Gastrocnemius medialis (tissue), 4 donors: ENCODE measurements at places on chromosomes 4 and X. TPM values are rescaled to one million over a fixed set of nuclear protein-coding genes. Genes with fewer than 3 reads are reported as not detected.

The ZCCHC4 gene
- 14.2 TPM for total RNA-seq

The CPLX1 gene
- 0.91 TPM for total RNA-seq

The GRIA3 gene
- not detected for total RNA-seq

The GAGE13 gene
- not detected for total RNA-seq

DNA sequence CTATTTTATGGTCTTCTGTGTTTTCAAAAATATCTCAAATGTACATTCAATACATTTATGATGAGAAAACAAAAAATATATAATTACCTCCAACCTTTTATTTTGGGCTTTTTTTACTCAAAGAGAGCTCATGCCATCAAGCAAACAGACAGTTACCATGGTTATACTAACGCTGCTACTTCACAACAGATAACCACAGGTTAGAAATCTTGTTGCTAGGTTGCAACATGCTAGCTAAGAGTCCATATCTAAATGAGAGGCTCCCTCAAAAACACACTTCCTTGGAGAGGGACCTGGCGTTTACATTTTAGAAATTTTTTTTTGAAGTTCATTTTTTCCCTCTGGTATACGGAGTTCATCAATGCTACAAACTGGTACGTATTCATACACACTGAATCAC, 44.3 kb downstream of the TBC1D9 start:
- H3K27me3 ChIP-seq = no peaks in the 10 kb centered on the region
- H3K27ac ChIP-seq = no peak overlapping the region
- no peak for DNase-seq
- no peaks in the 10 kb centered on the region for H3K36me3 ChIP-seq
- H3K4me3 ChIP-seq = no peak overlapping the region
- no peaks in the 10 kb centered on the region for H3K4me1 ChIP-seq

DNA sequence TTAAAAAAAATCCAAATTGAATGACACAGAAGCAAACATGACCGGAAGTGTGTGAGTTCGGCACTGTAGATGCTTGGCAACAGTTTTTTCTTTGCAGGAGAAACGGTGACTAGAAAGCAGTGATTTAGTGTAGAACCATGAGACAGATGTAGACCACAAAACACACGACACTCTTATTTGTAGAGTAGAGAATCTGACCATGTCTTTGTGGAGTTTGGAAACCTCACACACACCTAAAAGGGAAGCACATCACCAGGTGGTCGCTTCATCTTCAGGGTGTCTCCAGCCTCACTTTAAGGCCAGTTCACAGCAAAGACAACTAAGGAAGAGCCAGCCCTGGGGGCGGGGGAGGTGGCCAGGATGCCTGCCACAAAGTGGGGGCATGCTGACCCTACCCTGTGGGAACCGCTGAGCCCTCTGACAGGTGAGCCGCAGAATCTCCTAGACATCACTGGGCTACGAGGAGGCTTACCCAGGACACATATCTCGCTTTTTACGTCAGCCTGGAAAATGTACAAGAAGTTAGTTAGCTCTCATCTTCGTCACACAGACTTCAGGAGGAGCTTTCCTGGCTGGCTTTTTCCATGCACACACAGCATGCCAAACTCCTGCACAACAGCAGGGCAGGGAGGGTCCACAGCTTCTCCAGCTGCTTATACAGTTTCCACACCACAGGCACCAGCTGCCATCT, 64.4 kb upstream of the PDLIM3 start:
- H3K27ac ChIP-seq = no peak overlapping the region
- no peak overlapping the region for H3K4me3 ChIP-seq
- no peak for DNase-seq
- H3K4me1 ChIP-seq = peaks cover 9% of the 10 kb centered on the region
- H3K27me3 ChIP-seq = no peaks in the 10 kb centered on the region
- no peaks in the 10 kb centered on the region for H3K36me3 ChIP-seq

DNA sequence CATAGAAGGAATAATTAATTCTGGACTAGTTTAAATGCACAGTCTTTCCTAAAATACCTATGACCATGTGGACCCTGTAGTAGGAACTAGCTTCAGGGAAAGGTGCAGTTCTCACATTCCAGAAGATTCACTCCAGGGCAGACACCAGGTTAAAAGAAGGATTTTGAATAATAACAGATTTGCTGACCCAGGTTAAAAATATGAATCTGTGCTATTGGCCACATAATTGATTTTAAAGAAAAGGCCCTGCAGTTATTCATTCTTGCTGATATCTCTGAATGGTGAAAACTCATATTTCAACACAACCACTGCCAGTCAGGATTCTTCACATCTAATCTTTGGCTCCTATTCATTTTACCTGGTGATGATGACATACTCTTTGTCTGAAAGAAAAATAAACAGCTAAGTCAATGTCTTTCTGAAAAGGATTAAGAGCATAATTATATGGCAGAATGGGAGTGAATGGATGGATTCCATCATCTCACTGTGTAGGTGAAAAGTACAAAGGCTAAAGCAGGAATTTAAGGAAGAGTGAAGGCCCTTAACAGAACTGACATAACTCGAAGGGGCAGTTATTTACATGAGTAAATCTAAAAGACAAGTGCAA, 432.8 kb downstream of the PDGFC start:
- H3K27ac ChIP-seq = no peak overlapping the region
- DNase-seq = no peak
- no peaks in the 10 kb centered on the region for H3K4me1 ChIP-seq
- H3K36me3 ChIP-seq = no peaks in the 10 kb centered on the region
- no peak overlapping the region for H3K4me3 ChIP-seq
- no peaks in the 10 kb centered on the region for H3K27me3 ChIP-seq

DNA sequence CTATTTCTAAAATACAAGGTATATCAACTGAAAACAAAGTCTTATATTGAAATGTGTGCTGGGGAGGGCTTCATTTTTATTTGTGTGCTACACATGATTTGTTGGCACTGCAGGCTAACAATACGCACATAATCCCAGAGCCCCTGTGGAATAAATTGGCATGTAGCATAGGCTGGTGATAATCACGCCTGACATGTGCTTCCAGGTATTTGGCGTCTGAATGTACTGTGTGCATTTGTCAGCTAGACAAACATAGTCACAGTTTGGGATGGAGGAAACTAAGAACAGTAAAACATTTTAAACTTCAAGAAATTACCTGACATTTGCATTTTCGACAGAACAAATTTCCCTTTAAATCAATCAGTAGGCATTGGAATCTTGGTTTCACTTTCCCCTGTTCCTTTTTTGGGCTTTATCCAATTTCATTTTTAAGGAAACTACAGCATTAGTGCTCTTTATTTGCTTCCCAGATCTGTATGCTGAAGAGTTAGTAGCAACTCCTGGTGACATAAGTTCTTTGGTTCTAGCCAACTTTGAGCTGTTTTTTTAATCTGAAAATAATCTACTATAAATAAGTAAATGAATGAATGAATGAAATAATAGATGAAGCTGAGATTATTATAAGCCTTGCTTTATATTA, 472.3 kb downstream of the PDHA2 start:
- no peaks in the 10 kb centered on the region for H3K27me3 ChIP-seq
- no peak overlapping the region for H3K27ac ChIP-seq
- DNase-seq = no peak
- H3K4me3 ChIP-seq = peak overlapping the region; percentile 8

DNA sequence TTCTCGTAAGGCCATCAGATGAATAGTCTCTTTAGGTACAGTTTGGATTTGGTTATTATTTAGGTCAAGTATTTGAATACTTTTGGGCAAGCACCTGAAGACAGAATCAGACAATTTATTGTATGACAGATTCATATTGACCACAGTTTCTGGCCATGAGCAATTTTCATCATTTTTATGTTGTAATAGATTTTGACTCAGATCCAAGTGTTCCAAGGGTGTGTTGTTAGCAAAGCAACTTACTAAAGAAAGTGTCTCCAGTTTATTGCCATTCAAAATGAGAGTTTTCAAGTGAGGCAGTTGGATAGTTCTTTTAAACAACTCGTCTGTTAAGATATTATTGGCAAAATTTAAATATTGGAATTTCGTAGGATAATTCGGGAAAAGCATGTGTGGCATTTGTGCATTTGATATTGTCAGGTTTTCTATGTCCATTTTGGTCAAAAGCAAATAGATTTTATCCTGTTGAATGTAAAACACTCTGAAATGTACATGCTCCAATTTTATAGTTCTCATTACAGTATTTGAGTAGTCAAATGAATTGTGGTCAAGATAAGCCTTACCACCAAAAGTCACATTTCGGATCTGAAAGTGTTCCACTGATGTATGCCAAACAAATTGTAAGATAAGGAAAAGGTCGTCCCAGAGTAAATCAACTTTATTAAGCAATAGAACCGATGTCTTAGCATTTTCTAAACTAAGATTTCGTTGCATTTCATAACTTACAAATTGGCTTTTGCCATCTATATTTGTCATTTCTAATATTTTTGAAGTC, 8.4 kb downstream of the TLR10 start:
- H3K4me3 ChIP-seq = no peak overlapping the region
- no peak overlapping the region for H3K27ac ChIP-seq
- no peaks in the 10 kb centered on the region for H3K27me3 ChIP-seq
- H3K36me3 ChIP-seq = no peaks in the 10 kb centered on the region
- DNase-seq = no peak
- H3K4me1 ChIP-seq = no peaks in the 10 kb centered on the region

DNA sequence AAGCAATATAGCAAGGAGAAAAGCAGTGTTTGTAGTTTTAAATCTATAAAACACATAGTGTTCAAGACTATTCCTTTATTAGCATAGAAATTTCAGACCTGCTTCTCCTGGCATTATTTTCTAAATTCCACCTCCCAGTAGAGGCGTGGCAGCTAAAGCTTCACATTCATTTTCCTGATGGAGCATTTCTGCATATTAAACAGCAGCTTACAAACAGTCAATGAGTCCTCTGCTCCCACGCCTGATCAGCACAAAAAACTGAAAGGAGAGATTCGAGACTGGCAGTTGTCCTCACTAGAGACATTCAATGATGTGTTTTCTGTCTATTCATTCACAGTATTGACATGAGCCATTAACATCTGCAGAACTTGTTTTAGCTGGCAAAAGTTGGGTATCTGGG, 61.4 kb downstream of the SHISA3 start:
- DNase-seq = no peak
- H3K27ac ChIP-seq = no peak overlapping the region
- H3K4me3 ChIP-seq = no peak overlapping the region
- H3K36me3 ChIP-seq = no peaks in the 10 kb centered on the region

DNA sequence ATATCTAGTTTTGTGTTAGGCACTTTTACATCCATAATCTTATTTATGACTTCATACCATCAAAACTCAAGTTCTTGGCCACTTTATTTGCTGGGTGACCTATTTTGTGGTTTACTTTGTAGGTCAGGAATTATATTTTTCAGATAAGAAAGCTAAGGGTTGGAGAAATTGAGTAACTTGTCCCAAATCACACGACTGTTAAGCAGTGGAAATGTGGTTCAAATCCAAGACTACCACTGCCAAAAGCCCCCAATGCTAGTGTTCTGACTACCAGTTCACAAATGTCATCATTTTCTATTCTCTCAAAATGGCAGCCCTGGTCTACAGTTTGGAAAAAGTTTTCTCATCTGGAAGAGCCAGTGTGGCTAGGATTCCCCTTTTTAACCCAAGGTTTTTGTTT, 74.6 kb downstream of the OPHN1 start:
- H3K4me1 ChIP-seq = no peaks in the 10 kb centered on the region
- no peak for DNase-seq
- no peaks in the 10 kb centered on the region for H3K36me3 ChIP-seq
- no peak overlapping the region for H3K4me3 ChIP-seq

- H3K4me3 ChIP-seq = peak overlapping the region; percentile 45
- no peaks in the 10 kb centered on the region for H3K4me1 ChIP-seq
- no peak for DNase-seq
- H3K27me3 ChIP-seq = no peaks in the 10 kb centered on the region
- peak overlapping the region; percentile 60 for H3K27ac ChIP-seq
Observed at GRCh38 chrX:45771114-45771513, 570.4 kb upstream of the DIPK2B start.

DNA sequence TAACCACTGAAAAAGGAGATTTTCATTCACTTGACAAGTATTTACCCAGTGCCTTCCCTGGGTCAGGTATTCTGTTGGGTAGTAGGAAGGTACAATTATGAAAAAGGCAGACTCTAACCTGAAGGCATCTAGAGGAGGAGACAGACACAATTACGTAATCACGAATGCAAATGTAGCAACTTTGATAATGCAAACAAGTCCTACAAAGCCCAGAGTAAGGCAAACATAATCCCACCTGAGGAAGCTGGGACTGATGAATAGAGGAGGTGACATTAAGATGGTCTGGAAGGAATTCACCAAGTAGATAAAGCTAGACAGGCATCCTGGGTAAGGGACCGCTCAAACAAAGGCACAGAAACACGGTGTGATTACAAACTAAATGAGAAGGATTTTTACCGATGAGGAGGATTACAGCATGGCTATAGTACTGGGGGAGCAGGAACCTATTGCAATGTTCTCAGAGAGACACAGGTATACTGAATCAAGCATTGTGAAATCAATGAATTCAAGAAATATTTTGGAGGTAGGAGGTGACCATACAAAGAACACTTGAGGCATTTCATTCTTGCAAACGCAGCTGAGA, 37.1 kb downstream of the TMEM150C start:
- no peaks in the 10 kb centered on the region for H3K36me3 ChIP-seq
- H3K27ac ChIP-seq = no peak overlapping the region
- H3K4me1 ChIP-seq = no peaks in the 10 kb centered on the region
- no peaks in the 10 kb centered on the region for H3K27me3 ChIP-seq
- no peak for DNase-seq
- H3K4me3 ChIP-seq = no peak overlapping the region

DNA sequence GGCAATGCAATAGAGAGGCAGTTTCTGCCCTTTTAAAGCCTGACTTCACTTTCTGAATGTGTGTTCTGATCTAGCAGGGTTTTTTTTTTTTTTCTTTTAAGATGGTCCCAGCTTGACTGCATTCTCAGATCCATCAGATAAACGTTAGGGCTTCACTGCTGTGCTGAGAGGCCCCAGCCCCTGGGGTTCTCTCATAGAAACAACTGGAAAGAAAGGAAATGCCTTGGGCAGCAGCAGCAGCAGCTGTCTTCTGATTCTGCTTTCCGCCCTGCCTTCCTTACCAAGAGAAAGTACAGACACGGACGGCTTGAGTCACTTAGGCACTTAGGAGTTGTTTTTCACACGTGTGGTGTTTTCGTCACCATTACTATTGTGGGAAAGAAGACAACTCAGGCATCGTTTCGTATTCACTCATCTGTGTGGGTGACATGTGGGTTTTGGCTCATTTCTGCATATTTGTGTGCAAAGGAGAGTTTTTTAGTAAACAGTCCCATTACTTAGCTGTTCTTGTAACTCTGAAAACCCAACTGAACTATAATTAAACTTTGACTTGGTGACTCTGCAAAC, 172.0 kb downstream of the PTTG2 start:
- no peak overlapping the region for H3K4me3 ChIP-seq
- DNase-seq = peak; percentile 49
- peaks cover 39% of the 10 kb centered on the region for H3K36me3 ChIP-seq
- H3K27ac ChIP-seq = peak overlapping the region; percentile 2
- H3K27me3 ChIP-seq = no peaks in the 10 kb centered on the region

- no peaks in the 10 kb centered on the region for H3K4me1 ChIP-seq
- no peaks in the 10 kb centered on the region for H3K36me3 ChIP-seq
- no peaks in the 10 kb centered on the region for H3K27me3 ChIP-seq
- H3K27ac ChIP-seq = no peak overlapping the region
- no peak overlapping the region for H3K4me3 ChIP-seq
Observed at GRCh38 chr4:23966725-23967124, 76.9 kb upstream of the PPARGC1A start.
